ENCODE measurements at places on chromosomes 2 and 18.
A peak's percentile ranks its signal among the peaks of the same experiment; 100 is the strongest.

GRCh38 chr18:32091325-32091723 is 350 bp upstream of the RNF138 start:
- no peak for DNase-seq

DNA sequence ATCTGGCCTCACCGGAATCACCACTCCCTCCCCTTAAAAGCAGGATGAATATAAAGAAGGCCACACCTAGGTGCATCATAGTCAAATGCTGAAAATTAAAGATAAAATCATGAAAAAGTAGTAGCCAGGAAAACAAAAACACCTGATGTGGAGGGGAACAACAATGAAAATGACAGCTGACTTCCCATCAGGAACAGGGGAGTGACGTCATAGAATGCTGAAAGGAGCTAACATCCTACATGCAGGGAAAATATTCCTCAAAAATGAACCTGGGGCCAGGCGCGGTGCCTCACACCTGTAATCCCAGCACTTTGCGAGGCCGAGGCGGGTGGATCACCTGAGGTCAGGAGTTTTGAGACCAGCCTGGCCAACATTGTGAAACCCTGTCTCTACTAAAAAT is 108.1 kb downstream of the UGGT1 start:
- DNase-seq: no peak

DNA sequence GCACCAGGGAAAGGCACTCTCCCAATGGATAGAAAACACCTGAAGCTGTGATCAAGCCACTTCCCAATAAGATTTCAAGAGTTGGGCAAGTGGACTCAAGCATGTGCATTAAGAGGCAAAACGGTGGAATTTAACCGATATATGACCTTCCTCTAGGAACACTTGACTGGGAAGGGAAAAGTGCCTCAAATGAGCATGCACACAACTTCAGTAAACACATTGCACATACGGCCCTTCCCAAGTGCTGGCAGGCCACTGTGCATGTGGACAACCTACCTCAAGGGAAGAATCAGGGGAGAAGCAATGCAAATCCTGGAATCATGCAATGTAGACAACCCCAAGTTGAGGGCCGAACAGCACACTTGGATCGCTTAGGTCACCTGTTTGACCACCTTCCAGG is 23.9 kb upstream of the SH3RF3 start:
- DNase-seq: no peak

DNA sequence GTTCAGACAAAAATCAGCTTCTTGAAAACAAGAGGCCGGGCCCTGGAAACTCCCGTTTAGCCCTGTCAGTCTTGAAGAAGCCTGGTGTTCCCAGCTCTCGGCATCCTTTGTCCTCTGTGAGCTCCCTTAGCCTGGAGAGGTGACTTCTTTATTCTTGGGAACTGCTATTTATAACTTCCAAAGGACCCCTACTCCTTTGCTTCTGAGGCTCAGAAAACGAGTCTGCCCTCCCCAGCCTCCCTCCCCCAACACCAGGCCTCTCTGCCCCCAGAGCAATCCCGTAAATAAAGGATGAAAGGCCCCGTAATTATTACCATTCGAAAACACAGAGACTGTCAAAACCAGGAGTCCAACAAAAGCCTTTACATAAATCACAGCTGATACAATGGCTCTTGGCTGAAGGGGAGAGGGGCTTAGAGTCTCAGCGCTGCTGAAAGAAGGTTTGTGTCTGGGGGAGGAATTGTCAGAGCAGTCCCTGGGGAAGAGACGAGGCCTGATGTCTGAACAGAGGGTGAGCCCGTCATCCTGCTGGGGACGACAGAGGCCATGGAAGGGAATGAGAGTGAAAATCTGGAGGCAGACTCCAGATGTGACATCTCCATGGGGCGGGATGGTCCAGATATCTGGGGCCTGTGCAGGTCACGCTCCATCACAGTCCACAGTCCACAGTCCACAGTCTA is 283.0 kb downstream of the MYCN start:
- no peak for DNase-seq

GRCh38 chr18:79458131-79458838 is 62.6 kb downstream of the NFATC1 start:
- peak; percentile 86 for DNase-seq

- DNase-seq: peak; percentile 81
Observed at GRCh38 chr2:231222318-231223000, 24.0 kb downstream of the ARMC9 start.

DNA sequence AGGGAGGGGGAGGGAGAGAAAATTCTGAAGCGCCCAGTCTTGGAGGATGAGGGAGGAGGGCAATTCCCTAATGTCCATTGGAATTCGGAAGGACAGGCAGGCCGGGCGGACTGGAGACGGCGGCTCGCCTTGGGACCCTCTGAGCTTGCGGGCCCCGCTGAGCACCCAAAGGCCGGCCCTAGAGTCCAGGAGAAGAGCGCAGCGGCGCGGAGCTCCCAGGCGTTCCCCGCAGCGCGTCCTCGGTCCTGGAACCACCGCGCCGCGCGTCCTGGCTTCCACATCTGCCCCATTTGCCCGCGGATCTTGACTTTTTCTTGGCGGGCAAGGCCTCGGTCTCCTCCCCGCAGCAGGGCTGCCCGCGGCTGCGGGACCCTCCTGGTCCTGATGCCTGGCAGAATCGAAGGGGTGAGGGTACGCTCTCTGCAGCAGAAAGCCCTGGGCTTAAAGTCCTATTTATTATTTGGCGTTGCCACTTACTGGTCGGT is 675 bp upstream of the MLPH start:
- DNase-seq: no peak

DNA sequence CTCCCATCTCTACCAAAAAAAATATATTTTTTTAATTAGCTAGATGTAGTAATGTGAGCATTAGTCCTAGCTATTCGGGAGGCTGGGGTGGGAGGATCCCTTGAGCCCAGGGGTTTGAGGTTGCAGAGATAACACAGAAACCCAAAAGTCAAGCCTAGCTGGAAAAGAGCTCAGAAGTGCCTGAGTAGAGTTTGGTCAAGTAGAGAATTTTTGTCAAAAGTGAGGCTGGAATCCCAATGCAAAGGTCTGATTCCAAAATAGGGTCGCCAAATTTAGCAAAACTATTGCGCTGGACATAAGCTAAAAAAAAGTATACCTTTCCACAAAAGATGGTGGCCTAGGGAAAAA is 15.5 kb upstream of the MSH6 start:
- no peak for DNase-seq

DNA sequence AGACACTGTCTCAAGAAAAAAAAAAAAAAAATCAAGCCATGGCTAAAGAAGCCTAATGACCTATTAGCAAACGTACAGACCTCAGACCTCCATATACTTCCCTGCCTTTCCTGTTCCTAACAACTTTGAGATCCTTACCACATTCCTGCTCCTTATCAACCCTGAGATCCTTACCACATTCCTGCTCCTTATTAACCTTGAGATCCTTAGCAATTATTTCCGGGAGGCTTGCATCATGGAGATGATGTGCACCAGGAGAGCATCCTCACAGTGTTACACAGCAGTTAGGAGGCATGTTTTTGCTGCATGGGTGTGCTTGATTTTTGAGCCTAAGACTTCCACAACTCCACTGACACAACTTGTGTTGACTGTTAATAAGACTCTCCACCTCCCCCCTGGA is 54.6 kb upstream of the RASGRP3 start:
- no peak for DNase-seq

GRCh38 chr18:70335892-70336726 is 47.3 kb downstream of the SOCS6 start:
- DNase-seq: no peak

Measured in retinal pigment epithelial cell (primary cell).